NCI-H2029 (cell line): ENCODE measurements at places on chromosomes 11 and 22.
A peak's percentile ranks its signal among the peaks of the same experiment; 100 is the strongest.

DNA sequence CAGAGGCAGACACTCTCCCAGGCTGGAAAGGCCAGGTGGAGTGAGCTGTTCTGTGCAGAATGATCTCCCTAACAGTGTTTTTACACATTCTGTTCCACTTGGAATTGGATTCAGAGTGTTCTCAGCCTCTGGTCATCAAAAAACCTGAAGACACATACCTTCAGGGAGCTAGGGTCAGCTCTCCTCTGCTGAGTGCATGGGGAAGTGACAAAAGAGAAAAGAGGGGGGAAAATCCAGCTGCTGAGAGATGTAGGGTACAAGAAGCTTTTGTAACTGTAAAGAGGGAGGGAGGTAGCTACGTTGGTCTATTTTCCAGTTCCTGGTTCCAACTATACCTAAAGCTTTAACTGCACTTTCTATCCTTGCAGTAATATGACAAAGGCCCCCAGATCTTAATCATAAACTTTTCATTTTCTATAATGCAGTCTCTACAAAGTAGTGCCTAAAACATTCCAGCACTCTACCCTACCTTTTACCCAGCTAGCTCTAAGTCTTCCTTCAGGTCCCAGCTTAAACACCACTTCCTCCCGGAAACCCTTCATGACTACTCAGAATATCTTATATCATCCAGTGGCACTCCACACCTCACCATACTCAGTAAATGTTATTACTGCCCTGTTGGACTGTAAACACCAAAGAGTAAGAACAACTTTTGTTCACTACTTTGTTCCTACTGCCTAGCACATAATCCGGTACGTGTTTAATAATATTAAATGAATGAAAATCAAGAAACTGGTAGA lies 9.2 kb downstream of the MAPK1 start:
- DNase-seq, result no peak

DNA sequence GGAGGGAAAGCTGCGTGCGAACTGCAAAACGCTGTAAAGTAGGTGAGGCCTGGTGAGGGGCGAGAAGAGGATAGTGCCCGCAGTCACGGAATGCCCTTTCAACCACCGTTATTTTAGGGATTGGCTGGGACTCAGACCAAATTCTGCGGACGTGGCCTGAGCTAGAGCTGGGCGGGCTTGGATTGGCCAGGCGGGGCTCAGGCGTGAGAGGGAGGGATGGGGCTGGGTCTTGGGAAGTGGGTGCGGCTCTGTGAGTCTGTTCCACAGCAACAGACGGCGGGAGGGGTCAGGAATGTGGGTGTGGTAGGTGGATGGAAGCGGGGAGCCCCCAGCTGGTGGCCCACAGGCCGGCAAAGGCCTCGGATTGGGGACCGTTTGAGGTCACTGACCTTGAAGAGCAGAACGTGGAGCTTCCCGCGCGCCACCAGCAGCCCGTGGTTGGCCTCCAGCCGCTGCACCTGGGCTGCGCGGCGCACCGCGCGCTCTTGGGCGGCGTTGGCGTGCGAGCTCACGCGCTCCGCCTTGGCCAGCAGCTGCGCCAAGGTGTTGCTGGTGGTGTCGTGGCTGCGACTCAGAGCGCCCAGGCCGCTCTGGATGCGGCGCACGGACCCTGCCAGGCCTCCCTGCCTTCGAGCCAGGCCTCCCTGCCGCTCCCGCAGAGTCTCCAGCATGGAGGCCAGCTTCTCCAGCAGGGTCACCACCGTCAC lies 444 bp downstream of the CAVIN3 start:
- no peak for DNase-seq

DNA sequence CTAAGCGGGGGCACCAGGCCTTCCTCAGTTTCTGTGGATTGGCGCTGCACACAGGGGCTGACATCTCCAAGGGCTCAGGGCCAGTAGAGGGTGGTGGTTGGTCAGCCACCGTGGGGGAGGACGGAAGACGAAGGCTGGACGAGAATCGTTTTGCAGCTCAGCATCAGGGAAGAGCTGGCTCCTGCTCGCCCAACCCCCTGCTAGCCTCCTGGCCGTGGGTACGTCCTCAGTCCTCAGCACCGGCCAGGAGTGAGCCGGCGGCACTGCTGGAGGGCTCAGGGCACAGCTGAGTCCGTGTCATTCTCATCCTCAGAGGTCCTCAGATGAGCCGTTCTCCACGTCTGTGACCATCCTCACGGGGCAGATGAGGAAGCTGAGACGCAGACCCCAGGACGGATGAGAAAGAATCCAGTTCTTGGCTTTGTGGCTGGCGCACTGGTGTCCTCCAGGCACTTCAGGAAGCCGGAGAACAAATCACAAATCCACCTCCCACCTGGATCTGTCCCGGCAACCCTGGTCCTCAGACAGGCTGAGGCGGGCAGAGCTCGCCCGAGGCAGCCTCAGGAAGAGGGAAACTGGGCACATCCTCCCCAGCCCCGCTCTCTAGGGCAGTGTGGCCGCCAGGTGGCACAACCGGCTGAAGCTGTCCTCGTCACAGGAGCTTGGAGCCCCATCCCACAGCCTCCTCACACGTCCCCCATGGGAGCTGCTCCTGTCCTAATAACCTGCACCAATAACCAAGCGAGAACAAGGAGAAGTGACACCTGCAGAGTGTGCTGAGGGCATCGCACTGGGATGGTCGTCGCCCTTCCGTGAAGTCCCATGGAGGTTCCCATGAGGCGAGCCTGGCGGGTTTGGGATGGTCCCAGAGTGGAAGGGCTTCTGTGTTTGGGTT lies 393.7 kb downstream of the BRD1 start:
- DNase-seq, result no peak

DNA sequence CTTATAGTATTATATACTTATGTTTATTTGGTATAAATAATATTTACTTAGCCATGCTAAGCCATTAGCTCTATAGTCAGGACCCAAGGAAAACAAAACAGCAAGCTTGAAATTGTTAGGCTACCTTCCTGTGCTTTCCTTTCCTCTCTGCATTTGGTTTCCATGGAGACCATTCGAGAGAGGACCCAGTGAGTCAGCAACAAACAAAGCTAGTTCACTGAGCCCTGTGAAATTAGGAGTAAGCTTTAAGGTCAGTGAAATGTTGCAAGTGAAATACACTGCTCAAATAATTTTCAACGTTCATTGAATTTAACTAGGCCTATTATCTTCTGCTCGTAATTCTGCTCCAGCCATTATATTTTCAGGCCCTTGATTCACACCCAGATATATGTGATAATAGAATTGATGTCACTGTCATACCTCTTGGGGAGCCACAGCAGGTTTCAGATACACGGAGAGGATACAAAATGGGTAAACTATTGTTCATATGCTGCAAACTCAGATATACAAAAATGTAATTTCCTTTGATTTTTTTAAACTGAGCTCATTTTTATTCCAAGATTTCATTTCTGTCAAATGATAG lies 9.1 kb upstream of the OR10D3 start:
- DNase-seq, result peak; percentile 84

- DNase-seq, result no peak
Observed at GRCh38 chr11:1336836-1337646, 27.6 kb upstream of the TOLLIP start.

DNA sequence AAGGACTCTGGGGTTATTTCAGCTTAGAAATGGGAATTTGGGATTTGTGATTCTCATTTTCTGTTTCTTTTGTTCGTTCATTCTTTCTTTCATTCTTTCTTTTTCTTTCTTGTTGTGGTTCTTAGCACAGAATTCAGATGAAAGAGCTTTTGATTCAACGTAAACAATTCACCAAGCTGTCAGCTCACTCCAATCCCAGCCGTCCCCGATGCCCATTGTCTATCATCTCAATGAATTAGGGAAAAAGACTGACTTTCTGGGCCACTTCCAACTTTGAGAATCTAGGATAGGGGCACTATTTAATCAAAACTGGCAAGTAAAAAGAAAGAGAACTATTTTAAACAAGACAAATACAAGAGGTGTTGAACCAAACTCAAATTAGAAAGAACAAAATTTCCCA lies 25.1 kb upstream of the TMA7B start:
- DNase-seq, result no peak

- DNase-seq, result peak; percentile 84
Observed at GRCh38 chr11:114846416-114846791, 168.1 kb downstream of the NXPE2 start.

DNA sequence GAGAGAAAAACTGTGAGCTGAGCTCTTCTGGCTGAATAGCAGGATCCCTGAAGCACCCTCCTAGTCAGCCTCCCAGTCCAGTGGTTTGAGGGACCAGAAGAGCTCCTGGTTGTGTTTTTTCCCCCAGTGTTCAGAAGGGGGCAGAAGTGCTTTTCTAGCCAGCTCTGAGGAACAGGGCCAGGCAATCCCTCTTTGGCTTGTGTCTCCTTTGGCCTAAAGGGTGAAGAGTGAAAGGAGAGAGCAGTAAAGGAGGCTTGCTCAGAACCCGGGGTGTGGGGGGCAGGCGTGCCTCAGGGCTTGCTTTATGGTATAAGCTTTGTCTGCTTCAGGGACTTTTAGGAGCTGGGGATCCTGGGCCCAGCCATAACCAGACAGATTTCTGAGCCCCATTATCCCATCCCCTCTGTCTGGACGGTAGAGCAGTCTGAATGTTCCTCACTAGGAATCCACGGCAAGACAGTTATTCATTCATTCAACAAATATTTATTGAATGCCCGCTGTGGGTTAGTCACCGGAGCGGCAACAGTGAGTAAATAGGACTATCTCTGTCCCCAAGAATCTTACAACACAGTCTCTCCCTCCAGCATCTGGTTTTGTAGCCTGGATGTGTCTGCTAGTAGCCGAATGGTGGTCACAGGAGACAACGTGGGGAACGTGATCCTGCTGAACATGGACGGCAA lies 14.5 kb downstream of the ACP2 start:
- peak; percentile 11 for DNase-seq

GRCh38 chr11:122741613-122742300 lies 86.2 kb downstream of the UBASH3B start:
- DNase-seq, result no peak

DNA sequence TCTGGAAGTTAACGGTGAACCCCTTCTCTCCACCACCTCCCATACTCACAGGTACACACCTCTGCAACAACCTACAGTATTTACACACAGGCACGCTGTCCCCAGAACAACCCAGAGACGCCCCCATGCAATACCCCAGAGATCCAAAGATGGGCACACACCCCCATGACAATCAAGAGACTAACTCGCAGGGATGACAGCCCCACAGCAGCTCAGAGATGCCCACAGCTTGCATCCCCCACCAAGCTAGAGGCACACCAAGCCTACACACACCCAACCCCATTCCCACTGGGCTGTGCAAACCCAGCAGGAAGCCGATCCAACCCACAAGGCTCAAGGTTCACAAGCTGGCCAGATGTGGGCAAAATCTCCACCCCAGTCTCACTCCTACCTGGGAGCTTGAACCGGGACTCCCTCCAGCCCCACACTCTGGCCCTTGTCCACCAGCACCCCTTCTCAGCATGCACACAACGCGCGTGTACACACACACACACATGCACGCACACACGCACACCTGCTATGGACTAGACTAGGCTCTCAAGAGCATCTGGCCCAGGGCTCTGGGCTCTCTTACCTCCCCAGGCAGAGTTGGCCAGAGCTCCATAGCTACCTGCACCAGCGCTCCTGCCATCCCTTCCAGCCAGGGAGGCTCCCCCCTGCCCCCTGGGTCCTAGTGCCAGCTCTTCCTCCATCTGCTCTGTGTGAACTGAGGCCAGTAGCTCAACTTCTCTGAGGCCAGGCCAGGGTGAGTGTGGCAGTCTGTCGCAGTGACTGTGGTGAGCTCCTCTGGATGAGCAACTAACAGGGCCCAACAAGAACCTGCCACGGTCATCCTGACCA lies 11.5 kb downstream of the STARD10 start:
- peak; percentile 65 for DNase-seq

- no peak for DNase-seq
Observed at GRCh38 chr11:113647108-113647507, 59.0 kb downstream of the TMPRSS5 start.

- DNase-seq, result no peak
Observed at GRCh38 chr22:26550498-26551033, 38.3 kb upstream of the TFIP11 start.

GRCh38 chr11:96194581-96195374 lies 148.2 kb downstream of the MAML2 start:
- no peak for DNase-seq

- no peak for DNase-seq
Observed at GRCh38 chr11:5235364-5236095, 1.2 kb upstream of the HBD start.

- DNase-seq, result no peak
Observed at GRCh38 chr11:31628111-31628510, 118.5 kb downstream of the ELP4 start.

DNA sequence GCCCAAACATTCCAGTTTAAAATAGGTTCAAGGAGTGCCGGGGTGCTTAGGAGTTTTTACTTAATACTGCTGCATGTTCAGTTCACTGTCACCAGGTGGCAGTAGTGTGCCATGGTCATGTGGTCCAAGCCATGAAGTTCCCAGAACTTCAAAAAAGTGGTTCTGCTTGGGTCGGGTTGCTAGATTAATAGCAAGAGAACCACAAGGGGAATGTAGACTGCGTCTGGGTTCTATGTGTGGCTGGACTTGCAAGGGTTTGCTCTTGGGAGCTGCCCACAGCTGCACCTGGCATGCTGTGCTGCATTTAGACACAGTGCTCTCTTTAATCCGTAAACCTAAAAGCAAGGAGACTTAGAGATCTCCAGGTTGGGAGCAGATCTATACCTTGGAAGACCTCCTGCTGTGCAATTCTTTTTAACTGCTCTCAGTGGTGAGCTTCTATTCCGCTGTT lies 6.5 kb upstream of the SPON1 start:
- DNase-seq, result peak; percentile 38

DNA sequence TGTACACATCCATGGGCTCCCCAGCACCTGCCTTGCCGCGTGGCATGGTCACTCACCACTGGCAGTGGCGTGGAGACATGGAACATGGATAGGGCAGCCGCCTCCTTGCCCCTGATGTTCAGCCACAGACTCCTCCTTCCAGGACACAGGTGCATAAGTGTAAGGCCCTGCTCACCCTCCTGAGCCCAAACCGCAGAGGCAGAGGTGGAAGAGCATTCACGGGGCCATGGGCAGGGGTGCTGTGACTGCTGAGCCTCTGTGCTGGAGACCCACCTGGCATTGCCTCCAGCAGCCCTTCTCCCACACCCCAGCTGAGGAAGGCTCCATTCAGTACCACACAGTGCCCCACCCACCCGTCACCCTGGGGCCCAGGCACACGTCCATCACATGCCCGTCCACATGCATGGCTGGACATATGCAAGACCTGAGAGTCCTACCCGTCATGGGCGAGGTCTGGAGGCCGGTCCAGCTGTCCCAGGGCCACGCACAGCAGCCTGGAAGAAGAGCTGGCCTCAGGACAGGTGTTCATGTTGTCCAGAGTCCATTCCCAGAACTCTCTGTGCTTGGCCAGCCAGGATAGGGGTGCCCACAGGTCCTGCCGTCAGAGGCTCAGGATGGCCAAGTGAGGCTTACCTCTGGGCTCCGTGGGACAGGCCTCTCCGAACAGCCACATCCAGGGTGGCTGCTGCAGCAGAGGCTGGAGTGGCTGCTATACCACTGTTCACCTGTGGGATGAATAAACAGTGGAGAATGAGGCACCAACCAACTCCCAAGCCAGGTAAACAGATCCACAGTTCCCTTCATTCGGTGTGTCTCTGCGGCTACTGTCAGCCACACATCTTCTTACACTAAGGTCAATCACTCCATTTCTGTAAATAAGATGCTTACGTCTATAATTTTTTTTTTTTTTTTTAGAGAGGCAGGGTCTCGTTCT lies 1.7 kb upstream of the TUBGCP6 start:
- no peak for DNase-seq
